ENCODE measurements at places on chromosomes 1 and 21.

DNA sequence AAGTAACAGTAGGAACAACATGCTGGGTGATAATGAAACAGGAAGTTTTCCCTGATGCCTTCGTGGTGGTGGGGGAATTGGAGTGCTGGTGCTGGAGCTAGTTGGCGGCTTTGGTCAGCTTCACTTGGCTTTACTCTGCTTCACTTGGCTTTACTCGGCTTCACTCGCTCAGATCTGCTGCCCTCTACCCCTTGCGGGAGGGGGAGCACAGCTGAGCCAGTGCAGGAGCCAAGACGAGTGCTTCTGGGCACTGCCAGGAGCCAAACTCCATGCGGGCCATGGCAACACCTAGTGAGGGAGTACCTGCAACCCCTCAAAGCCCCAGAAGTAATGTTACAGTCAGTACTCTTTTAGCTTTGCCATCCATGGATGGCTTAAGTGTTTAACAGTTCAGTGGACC lies 10.6 kb upstream of the PRKACB start:
- no peak for DNase-seq

- no peak for DNase-seq
Observed at GRCh38 chr1:184605941-184606340, 148.7 kb downstream of the EDEM3 start.

DNA sequence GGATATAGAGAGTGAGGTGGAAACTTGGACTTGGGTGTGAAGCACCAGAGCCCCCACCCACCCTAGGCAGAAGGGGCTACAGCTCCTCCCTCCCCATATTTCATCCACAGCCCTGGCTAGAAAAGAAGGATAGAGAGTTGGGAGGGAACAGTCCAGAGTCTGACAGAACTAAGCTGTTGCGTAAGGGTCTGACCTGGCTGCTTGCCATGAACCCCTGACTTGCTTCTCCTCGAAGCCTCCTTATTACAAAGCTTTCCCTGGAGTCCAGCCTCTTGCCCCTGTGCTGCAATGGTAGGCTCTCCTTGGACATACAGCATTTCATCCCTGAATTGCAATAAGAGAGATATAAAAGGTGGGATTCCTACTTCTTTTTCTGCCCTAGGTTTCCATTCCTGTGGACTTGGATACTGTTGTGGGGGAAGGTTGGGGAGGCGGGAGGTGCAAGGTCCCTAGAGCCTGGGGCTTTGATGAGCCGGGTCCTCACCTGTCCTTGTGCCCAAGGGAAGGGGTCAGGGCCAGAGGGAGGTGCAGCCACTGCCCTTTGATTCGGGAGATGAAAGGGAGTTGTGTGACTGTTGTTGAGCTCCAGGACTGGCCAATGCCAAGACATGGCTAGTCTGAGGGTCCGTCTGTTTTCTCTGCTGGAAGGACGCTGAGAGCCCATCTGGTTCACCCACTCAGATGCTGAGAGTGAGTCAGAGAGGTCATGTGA lies 2.7 kb downstream of the RHBG start:
- DNase-seq = no peak

GRCh38 chr21:44626262-44626661 lies 631 bp upstream of the KRTAP10-9 start:
- no peak for DNase-seq

- no peak for DNase-seq
Observed at GRCh38 chr1:45686015-45686287, 382 bp downstream of the GPBP1L1 start.

- no peak for DNase-seq
Observed at GRCh38 chr1:154657556-154657955, 49.6 kb upstream of the ADAR start.
